ENCODE measurements at places on chromosomes 1 and 21. TPM values are rescaled to one million over a fixed set of nuclear protein-coding genes. Genes with fewer than 3 reads are reported as not detected.

The AMY1A gene
- total RNA-seq, result not detected

The DHX9 gene
- total RNA-seq, result 225 TPM

The MYOC gene
- total RNA-seq, result not detected

The KCNK2 gene
- not detected for total RNA-seq

The KLHDC8A gene
- total RNA-seq, result not detected

The ABCG1 gene
- 12.3 TPM for total RNA-seq

The BARHL2 gene
- not detected for total RNA-seq

The PDZK1IP1 gene
- total RNA-seq, result not detected

The METTL13 gene
- total RNA-seq, result 40.5 TPM

The HPDL gene
- total RNA-seq, result 6.5 TPM

The ACBD3 gene
- 19.8 TPM for total RNA-seq

The VASH2 gene
- not detected for total RNA-seq

- DNase-seq, result no peak
Observed at GRCh38 chr1:109622895-109623294, 3.3 kb downstream of the AMPD2 start.

DNA sequence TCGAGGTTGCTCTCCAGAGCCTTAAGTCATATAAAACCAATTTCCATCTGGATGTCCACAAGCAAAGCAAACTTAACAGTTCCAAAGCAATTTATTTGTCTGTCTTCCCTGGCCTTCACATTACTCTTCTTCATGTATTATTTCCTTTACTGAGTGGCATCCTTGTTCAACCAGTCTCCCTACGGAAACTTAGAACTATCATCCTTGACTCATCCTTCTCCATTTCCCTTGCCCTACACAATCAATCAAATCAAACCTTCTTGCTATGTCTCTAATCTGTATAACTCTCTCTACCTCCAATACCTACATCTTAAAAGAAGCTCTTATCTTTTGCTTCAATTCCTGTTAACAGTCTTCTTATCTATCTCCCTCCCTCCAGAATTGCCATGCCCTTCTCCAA lies 25.4 kb downstream of the EGLN1 start:
- DNase-seq, result no peak

DNA sequence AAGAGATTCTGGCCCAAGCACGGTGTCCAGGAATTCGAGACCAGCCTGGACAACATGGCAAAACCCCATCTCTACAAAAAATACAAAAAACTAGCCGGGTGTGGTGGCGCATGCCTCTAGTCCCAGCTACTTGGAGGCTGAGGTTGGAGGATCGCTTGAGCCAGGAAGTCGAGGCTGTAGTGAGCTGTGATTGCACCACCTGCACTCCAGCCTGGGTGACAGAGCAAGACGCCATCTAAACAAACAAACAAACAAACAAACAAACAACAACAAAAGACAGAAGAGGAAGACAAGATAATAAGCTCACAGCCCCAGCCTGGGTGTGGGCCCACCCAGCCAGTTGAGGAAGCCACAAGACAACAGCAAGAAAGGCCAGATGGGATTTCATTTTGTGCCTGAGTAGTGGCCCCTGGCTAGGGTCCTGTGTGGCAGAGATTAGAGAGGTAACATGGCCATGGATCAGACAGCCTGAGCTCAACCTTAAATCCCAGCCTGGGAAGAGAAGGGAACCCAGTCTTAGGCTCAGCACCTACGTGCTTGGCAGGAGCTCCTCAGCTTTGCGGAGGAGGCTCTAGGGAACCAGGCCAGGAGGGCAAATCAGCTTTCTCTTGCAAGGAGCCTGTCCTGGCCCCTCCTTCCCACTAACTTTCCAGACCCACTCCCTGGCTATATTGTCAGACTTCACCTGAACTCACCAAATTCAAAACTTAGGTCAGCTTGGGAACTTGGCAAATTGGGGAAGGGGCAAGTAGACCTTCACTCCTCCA lies 4.9 kb upstream of the BEST4 start:
- DNase-seq, result no peak

- no peak for DNase-seq
Observed at GRCh38 chr1:184187097-184187496, 135.6 kb downstream of the TSEN15 start.

GRCh38 chr1:97007840-97008604 lies 286.4 kb downstream of the PTBP2 start:
- no peak for DNase-seq

GRCh38 chr1:203276916-203277545 lies 28.3 kb upstream of the BTG2 start:
- no peak for DNase-seq

- DNase-seq, result no peak
Observed at GRCh38 chr1:203858055-203858454, 3.3 kb upstream of the SNRPE start.

- DNase-seq, result no peak
Observed at GRCh38 chr1:167792188-167792565, 70.4 kb downstream of the MPZL1 start.

- DNase-seq, result peak; percentile 43
Observed at GRCh38 chr1:66436378-66437135, 97.4 kb upstream of the SGIP1 start.

DNA sequence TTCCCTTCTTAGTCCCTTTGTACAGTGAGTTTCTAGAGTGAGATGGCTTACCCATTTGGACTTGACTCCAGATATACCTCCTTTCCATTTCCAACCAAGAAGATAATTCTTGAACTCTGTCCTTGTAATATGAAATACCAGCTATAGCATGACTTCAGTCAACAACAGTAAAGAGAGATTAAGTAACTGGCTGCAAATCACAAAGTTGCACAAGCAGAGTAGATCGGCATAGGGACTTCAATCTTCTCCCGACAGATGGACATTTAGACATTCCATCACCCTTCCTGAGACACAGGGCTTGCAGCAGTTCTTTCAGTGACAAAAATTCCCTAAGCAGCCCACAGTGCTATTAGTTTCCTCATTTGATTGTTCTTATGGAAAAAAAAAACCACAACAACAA lies 44.6 kb downstream of the JAK1 start:
- no peak for DNase-seq

DNA sequence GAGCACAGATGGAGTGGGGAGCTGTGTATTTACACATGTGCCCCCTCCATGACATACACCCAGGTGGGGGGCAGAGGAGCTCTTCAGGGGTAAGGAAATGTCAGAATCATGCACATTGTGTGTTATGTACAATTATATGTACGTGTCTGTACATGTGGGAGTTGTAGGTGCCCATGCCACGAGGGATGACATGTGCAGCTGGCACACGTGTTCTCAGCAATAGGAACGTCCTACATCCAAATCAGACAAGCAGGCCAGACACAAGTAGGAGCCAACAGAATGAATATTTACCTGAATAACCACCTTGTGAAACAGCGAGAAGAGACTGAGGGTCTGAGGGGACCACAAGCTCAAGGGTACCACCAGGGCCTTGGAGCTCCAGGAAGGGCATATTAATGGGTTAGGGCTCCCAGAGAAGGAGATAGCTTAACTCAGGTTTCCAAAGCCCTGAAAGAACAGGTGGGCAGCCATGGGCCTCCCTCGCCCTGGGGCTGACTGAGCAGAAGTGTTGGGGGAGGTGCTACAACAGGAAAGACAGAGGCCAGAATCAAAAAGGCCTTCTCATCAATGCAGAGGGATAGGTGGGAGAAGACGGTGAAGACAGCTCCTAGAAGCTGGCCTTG lies 3.2 kb downstream of the COL16A1 start:
- DNase-seq, result no peak

DNA sequence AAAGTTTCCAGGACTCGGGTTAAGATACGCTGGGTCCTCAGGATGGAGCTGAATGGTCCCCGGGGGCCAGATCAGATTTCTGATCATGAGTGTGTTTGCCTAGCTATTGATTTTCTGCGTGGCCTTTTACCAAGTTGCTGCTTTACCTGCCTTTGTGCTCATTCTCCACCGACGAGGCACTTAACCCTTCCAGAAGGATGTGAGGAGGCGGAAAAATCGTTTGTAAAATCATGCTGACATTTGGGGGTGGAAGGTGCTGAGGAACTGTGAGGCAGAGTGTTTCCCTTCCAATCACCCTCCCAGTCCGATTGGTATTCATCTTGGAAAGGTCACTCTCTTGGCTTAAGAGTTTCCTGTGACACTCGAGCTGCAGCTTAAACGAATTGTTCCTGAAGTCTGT lies 337.1 kb upstream of the KAZN start:
- DNase-seq, result no peak

GRCh38 chr21:29538115-29538514 lies 239.4 kb downstream of the BACH1 start:
- no peak for DNase-seq

GRCh38 chr1:43207229-43207853 lies 35.2 kb downstream of the CFAP57 start:
- DNase-seq, result no peak

GRCh38 chr1:185534801-185535200 lies 199.4 kb upstream of the HMCN1 start:
- DNase-seq, result no peak

DNA sequence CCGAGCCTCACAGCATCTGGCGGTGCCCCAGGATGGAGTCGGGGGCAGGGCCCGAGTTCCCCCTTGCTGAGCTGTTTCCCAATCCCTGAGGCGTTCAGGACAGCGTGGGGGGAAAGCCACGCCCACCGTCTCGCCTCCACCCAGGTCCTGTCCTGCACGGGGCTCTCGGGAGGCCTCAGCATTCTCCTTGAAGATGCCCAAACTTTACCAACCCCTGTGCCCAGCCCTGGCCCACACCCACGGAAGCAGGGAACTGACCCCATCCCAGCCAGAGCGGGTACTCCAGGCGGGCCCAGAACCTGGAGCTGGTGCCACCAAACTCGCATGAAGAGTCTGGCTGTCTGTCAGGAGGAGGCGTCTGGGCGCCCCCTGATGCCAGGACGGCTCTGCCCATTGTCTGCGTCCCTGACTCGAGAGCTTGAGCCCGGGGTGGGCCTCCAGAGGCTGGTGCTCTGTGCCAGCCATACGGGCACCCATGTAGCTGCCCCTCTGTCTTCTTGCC lies 35.3 kb upstream of the POFUT2 start:
- no peak for DNase-seq

DNA sequence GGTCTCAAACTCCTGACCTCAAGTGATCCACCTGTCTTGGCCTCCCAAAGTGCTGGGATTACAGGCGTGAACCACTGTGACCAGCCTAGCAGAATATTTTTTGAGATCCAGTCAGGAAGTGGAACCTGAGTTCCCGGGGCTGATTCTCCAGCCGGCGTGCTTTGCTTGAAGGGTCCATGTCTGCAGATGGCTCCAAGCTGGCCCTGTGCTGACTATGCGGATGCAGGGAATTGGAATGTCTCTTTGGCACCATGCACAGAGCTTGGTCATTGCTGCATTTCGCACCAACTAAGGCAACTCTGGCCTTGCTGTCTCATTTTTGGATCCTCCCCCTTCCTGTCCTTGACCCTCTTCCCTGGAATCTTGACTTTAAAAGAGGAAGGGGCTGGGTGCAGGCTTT lies 28.1 kb downstream of the ARHGEF10L start:
- DNase-seq, result no peak

DNA sequence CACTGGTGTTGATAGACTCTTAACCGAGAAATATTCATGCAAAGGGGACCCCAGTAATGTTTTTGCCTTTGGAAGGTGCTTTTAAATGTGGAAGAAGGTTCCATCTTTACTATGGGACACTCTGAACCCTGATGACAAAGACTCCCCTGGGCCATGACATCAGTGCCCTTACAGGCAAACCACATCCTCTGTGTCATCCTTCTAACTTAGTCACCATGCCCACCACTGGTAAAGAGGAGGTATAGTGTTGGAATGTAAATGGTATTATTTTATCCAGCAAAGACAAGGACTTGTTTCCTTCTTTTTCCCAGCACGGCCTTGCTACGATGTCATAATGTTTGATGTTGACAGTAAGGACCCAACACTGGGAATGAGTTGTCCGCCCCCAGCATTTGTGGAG lies 12.6 kb downstream of the METTL13 start:
- DNase-seq, result peak; percentile 52
